ENCODE measurements at places on chromosomes 5 and 9.

GRCh38 chr9:72909428-72909827 is 43.4 kb downstream of the ALDH1A1 start:
- DNase-seq, result no peak

GRCh38 chr5:82348784-82349425 is 70.8 kb upstream of the RPS23 start:
- no peak for DNase-seq

DNA sequence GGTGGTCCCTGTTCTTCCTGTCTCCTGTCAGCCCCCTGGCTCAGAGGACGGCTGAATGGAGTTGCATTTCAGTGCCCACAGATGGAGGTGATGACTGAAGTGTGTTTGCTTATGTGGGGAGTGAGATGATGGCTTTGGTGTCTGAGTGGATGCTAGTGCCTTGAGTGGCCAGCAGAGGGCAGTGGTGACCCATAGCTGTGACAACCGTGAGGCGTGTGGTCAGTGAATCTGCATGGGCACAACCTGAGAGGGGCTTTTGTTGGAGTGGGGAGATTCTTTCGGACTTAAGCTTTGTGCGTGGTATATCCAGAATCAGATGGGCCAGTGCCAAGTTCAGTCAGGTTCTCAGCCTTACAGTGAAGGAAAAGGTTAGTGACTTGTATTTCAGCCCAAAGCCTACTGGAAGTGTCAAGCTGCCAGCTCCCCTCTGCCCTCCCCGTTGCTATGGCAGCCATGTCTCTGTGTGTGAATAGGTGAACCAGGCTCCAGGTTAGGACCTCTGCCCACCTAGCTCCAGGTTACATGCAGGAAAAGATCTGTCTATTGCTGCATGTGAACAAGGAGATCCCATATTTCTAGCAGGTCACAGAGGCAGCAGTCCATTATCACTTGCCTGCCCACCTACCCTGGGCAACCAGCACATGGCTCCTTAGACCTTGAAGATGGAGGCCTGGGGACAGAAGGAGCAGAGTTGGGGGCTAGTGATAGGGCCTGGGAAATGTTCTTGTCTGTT is 14.7 kb upstream of the CXXC5 start:
- peak; percentile 85 for DNase-seq

DNA sequence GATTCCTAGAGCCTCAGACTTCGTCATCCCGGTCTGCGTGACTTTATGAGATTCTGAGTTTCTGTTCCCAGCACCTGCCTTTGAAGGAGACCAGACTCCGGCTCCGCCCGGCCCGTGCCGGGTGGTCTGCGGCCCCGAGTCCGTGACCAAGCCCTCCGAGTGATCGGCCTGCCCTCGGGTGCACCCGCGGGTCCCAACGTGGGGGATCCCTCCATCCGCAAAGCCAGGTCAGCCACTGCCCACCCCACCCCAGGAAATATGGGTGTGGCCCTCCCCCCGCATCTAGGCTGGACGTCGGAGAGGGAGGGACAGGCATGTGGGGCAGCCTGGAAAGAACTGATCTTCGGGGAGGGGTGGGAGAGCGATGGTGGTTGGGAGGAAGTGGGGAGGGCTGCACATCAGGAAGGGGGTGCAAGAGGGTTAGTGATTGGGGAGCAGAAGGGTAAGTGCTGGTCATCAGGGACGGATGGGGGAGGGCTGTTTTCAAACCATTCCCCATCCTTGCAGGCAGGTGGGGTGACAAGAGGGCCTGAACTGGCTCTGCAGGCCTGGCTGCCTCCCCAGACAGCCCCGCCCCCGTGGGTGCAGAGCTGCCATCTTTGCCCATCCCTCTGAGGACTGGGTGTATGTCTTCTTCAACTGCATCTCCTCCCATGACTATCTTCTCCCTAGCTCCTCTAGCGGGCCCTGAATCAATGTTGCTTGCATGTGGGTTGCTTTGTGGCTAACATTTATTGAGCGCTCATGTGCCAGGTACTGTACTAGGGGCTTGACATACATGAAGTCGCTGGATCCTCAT is 747 bp downstream of the LRSAM1 start:
- DNase-seq, result peak; percentile 81

GRCh38 chr5:150149618-150150017 is 6.0 kb downstream of the PDGFRB start:
- no peak for DNase-seq
